GOT3 (cell line): ENCODE measurements at places on chromosomes 4 and X.

DNA sequence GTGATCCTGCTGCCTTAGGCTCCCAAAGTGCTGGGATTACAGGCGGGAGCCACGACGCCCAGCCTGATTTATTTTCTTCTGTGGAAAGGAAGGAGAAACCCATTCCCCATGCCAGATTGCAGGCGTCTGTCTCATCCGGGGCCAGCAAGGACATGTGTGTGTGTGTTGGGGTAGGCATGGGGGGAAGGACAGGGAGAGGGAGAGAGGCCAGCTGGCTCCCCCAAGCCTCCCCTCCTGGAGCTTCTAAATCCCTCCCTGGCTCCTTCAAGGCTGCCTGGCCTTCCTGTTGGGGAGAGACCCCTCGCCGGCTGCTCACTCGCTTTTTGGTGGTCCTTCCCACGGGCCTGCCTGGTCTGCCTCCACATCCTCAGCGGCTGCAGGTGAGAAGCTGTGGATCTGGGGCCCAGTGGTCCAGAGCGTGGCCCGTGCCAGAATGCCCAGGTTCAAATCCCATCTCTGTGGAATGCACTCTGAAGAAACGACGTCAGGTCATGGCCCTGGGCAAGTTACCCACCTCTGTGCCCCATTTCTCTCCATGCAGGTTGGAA lies 1.3 kb upstream of the PLXNB3 start:
- DNase-seq: no peak

DNA sequence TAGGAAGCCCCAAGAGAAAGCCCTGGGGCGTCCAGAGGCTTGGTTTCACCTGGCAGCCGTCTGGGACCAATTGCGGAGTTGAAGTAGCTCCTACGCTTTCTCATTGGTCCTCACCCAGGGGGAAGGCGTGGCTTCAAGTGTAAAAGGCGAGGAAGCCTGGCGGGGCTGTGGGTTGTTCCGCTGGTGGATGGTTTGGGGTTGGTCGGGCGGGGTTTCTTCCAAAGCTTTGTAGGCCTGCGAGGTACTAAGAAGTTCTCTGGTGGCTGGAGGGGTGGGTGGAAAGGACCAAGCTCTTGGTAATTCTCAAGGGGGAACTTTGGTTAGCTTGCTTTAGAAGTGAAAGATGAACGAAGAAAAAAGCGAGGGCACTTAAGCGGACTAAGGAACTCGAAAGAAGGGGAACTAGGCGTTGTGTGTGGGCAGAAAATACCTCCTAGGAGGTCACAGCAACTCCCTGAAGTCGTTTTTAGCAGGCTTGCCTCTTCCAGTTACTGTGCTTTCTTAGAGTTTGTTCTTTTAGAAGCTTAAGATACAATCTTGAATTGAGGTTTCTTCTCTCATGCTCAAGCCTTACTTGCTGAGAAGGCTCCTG lies 36.6 kb downstream of the CCNG2 start:
- no peak for DNase-seq

- DNase-seq: no peak
Measured at GRCh38 chrX:37692918-37693317, 7.3 kb downstream of the XK start.

DNA sequence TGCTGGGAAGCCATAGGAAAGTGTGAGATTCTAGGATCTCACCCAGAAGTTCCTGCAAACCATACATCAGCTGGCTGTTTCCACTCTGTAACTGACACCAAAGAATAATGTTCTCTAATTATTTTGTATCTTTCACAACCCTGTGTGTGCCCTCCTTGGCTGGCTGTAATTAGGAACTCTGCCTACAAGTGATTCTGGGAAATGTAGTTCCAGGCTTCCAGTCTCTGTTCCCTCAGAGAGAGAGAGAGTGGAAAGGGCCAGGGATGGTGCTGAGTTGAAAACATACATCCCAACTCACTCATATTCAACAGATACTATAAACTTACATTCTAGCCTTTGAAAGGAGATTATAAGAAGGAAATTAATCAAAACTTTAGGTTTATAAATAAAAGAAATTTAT lies 57.5 kb upstream of the C1QTNF7 start:
- DNase-seq: no peak

- DNase-seq: no peak
Measured at GRCh38 chr4:52966172-52966571, 104.1 kb downstream of the RASL11B start.

GRCh38 chr4:26061248-26061986 lies 147.4 kb downstream of the SMIM20 start:
- no peak for DNase-seq

- DNase-seq: no peak
Measured at GRCh38 chr4:19945501-19945900, 306.2 kb upstream of the SLIT2 start.

DNA sequence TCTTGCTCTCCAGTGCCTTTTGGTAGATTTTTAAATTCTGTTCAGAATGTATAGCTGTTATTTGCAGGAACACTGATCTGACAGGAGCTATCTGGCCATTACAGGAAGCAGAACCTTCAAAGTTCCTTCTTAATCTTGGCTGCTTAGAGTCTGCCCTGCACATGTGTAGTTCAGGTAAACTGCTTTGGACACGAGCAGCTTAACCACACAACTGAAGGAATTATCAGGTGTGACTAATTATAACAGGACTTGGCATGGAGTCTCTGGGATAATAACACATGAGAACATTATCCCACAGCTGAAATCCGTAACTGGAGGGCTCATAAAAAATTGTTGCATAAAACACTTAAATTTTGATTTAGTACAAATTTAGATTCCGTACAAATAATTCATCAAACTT lies 11.6 kb upstream of the ING2 start:
- no peak for DNase-seq
